ENCODE measurements at places on chromosomes 5 and 9.

DNA sequence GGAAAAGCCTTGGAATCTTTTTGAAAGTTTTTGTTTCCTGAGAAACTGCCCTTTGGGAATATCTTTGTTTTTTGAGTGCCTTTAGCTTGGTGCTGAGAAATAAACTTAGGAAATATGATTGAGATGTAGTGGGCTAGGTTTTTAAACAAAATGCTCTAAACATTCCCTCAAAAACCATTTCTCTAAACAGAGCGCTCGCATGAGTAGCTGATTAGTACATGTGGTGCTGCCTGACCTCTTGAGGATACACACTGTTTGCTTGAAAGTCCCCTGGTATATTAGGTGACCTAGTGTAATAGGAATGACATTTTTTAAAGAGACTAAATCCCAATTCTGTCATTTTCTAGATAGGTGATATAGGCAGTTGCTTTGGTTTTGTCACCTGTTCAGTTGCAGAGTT is 132.3 kb downstream of the ADAMTSL1 start:
- DNase-seq = no peak

GRCh38 chr9:86329649-86330048 is 24.6 kb downstream of the TUT7 start:
- DNase-seq = no peak

- DNase-seq = no peak
These were observed 5.5 kb downstream of the FANCC start for GRCh38 chr9:95311961-95312360.

GRCh38 chr5:111366388-111366787 is 142.2 kb downstream of the CAMK4 start:
- DNase-seq = no peak

DNA sequence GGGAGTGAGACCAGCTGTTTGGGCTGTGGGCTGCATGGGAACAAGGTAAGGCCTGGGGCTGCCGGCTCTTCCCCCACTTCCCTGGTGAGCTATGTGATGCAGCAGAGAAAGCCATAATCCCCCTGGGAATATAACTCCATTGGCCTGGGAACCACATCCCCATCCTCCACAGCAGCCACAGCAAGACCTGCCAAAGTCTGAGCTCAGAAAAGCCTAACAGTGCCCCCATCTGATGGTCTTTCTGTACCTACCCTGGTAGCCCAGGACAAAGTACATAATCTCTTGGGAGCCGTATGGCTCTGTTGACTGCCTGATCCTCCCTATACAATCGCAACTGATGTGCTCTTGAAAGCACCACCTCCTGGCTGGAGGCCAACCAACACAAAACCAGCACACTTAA is 432.6 kb downstream of the CDH18 start:
- no peak for DNase-seq

GRCh38 chr9:131823701-131824146 is 83.8 kb upstream of the RAPGEF1 start:
- DNase-seq = no peak

DNA sequence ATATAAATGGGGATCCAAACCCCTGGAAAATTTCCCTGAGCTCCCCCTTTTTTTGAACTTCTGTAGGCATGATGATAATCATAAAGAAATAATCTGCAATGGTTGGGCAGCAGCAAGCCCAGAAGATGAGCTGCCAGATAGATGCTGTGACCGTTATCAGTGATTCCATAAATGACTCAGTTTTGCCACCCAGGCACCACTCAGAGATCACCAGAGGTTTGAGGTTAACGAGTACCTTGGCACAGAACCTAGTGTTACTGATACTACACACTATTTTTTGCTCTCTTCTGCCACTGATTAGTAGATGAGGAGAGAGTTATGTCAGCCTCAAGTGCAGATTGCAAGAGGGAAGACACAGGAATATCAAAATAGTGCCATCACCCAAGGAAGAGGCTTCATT is 199.3 kb upstream of the PTGER4 start:
- DNase-seq = no peak

DNA sequence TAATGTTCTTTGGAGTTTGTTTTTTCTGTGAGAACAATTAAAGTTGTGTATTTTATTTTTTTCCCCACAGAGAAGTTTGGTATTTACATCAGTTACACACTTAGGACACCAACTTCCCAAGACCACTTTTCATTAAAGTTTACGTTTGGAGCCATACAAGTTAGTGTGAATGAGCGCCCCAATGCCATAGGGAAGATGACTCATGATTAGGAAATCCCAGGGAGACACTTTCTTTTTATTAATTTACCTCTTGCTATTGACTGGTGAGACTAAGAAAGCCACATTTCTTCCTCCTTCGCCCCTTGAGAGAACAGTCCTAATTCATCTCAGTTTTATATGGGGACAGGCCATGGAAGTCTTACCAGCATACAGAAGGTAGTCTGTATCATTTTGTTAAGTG is 57.1 kb downstream of the EDIL3 start:
- DNase-seq = no peak

DNA sequence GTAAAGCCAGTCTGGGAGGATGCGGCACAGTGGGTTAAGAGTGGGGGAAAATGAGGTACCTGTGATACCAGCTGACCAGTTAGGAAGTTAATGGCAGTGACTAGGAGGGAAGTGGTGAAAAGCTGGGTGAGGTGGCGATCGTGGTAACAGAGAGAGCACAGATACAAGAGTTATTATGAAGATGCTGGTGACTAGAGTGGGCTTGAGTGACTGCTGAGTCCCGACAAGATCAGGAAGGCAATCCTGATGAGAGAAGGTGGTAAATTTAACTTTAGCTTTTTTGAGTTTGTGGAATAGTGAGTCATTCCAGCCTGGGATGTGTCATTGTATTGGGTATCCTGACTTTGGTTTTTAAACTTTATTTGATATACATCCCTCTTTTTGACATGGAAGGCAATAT is 38.8 kb downstream of the CMYA5 start:
- DNase-seq = no peak

DNA sequence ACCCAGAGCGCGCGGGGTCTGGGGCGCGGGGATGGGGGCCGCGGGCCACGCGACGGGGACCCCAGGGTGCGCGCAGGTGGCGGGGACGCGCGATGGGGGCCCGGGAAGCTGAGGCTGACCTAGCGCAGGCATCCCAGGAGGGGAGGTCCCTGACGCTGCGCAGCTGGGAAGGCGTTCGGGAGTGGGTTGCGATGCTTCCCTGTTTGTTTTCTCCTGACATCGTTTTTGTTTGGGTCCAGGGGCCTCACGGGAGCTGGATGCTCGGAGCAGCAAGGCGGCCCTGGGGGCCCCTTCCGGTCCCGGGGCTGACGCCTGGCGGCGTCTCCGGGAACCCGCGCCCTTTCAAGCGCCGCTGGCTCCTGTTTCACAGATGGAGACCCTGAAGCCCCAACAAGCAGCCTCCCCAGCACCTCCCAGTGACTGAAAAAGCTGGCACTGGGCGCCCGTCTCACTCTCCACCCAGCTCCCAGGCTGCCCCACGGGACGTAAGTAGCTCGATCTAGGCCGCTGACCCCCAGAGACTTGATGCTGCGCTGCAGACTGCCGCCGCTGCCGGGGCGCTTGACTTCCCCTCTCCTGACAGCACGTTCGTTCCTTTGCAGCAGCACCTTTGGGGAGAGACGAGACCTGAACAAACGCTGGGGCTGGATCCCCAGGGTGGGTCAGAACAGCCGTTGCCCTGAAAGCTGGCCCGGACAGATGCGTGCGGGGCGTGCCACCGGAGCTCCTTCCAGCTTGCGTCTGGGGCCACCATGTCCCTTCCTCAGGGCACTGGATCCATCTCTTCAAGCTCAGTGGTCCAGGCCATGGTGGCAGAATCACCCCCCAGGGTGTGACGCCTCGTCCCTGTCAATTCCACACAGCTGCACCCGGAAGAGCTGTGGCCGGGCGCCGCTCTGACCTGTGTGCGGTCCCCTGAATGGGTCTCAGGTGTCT is 593 bp downstream of the BRD3OS start:
- peak; percentile 19 for DNase-seq

DNA sequence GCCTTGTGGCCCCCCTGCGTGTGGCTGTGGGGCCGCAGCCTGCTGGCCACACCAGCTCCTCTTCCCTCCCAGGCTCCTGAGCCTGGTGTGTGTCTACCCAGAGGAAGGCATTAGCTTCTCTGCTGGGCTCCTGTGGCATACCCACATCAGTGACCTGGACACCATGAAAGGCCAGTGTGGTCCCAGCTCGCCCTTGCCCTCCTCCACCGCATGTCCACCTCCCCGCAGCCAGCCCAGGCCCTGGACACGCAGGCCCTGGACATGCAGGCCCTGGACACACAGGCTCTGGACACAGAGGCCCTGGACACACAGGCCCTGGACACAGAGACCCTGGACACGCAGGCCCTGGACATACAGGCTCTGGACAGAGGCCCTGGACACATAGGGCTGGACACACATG is 153.4 kb upstream of the PPP1R26 start:
- no peak for DNase-seq

DNA sequence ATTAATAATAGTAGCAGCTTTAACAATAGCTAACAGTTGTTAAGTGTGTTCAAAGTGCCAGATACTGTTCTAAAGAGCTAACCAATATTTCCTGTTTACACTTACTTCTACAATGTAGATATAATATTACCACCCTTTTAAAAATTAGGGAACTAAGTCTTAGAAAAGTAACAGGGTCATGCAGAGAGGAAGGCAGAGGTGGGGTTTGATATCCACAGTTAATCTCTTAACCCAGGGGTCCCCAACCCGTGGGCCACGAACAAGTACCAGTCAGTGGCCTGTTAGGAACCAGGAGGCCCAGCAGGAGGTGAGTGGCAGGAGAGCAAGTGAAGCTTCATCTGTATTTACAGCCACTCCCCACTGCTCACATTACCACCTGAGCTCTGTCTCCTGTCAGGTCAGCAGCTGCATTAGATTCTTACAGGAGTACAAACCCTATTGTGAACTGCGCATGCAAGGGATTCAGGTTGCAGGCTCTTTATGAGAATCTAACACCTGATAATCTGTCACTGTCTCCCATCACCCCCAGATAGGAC is 89.1 kb downstream of the ACTL7B start:
- no peak for DNase-seq

DNA sequence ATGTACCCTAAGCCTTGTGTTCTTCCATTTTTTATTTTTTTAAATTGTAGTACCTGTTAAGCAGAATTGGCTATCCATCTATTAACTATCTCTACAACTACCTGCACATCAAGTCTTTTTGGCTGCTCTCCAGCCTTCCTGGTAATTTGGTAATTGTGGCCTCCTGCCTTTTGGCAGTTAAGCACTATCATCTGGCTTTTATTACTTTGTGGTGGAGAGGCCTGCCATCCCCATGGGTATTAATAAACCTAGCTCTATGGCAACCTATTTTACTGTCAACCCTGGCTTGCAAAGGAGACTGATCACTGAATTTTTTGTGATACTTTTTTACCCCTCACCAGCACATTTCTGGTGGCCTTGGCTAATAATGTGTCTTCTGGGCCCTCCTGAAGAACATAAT is 20.5 kb downstream of the SELENOP start:
- DNase-seq = no peak

DNA sequence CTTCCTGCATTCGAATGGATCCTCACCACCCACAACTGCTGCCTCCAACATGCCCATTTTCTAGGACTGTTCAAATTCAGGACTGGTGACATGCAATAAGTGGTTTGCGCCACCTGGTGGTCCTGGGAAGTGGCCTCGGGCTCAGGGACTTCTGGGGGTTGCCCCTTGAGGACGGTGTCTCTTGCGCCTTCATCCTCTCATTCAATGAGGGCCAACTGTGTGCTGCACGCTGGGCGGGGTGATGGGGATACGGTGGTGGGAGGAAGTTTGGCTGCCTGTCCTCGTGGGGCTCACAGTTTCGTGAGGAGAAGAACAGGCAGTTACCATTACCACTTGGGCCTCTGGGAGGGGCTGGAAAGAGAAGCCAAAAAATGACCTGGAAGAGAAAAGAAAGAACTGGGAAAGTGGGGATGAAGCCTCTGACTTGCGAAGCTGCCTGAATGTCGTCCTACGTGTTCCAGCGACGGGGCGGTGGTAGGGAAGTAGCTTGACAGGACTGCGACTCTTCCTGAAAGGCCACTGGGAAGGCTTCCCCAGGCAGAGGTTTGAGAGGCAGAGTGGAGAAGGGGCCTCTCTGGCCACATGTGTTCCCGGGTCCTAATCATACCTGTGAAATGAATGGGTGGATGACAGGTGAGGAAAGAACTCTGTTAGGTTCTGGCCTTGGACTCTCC is 49.0 kb downstream of the PSD2 start:
- DNase-seq = peak; percentile 73

GRCh38 chr5:79619854-79620253 is 7.6 kb downstream of the TENT2 start:
- DNase-seq = no peak

GRCh38 chr5:181189962-181190710 is 14.9 kb downstream of the TRIM7 start:
- no peak for DNase-seq

GRCh38 chr5:128397876-128398275 is 140.2 kb downstream of the FBN2 start:
- DNase-seq = no peak

- no peak for DNase-seq
These were observed 18.7 kb upstream of the ZNF608 start for GRCh38 chr5:124764992-124765611.

DNA sequence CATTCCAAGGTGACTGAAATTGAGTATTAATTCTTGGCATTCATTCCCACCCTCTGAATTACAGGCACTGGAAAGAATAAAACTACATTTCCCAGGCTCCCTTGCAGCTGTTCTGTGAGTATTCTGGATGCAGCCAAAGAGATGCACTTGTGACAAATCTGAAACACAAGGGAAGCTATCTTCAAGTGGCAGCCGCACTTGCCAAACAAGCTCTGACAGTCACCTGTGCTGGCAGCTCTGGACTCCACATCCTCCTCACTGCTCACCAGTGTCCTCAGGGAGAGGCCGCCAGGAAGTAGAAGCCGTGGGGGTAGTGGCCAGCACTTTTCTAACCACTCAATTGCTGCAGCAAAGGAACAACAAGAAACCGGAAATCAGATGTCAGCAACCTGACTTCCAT is 275.0 kb downstream of the NR2F1-AS1 start:
- DNase-seq = no peak

DNA sequence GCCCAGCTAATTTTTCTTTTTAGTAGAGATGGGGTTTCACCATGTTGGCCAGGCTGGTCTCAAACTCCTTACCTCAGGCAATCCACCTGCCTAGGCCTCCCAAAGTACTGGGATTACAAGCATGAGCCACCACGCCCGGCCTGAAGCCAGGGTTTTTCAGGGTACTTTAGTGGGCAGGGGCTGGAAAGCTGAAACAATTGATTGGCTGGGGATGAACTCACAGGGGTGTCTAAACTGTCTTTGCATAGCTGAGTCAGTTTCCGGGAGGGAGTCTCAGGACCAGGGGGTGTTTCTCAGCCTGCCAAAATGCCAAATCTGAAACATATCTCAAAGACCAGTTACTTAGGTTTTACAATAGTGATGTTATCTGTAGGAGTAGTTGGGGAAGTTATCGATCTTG is 46.1 kb downstream of the PRUNE2 start:
- no peak for DNase-seq

- peak; percentile 75 for DNase-seq
These were observed 3.2 kb downstream of the WHRN start for GRCh38 chr9:114501796-114502682.

DNA sequence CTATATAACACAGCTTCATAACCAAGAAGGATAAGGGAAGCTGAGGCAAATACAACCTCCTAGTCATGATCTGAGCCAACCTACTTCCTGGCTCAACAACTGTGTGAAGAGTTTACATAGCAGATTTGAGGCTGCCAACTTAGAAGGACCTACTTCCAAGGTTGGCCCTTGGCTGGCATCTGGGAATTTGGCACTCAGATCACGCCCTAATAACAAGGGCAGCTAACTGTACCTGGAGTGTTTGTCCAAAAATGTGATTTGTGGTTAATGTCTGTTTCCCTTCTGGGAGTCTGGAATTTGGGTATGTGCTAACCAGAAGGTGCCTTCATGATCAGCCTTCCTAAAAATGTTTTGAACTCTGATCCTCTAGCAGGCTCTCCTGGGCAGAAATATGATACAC is 287.2 kb downstream of the CAAP1 start:
- no peak for DNase-seq
